ENCODE measurements at places on chromosomes 4 and X. TPM values are rescaled to one million over a fixed set of nuclear protein-coding genes. Genes with fewer than 3 reads are reported as not detected.

The GLUD2 gene
- total RNA-seq: 1.7 TPM

The WDR45 gene
- total RNA-seq: 68.1 TPM

The TRIM60 gene
- not detected for total RNA-seq

The TMPRSS11F gene
- not detected for total RNA-seq

The MMRN1 gene
- total RNA-seq: 34.1 TPM

The GUCY2F gene
- total RNA-seq: not detected

DNA sequence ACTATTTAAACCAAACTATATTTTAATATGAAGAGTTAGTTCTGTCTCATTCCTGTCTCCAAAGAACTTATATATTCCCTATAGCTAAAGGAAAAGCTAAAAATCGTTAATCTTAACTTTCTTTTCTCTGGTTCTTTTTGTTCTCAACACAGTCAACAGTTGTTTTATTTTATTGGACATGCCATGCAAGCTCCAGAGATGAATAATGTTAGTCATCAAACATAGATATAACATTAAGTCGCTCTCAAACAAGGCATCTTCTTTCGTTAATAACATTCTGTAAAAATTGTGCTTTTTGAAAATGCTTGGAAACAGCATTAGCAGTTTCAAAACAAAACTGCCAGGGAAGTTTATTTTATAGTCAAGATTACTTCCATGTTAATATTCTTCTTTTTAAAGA, 117.9 kb upstream of the GPM6A start:
- no peaks in the 10 kb centered on the region for H3K36me3 ChIP-seq
- no peak overlapping the region for H3K27ac ChIP-seq
- DNase-seq: no peak
- H3K4me1 ChIP-seq: peaks cover 36% of the 10 kb centered on the region
- H3K4me3 ChIP-seq: no peak overlapping the region

GRCh38 chr4:105483840-105484239, 10.0 kb upstream of the PPA2 start:
- no peak for DNase-seq
- no peaks in the 10 kb centered on the region for H3K27me3 ChIP-seq
- H3K4me1 ChIP-seq: no peaks in the 10 kb centered on the region
- H3K36me3 ChIP-seq: no peaks in the 10 kb centered on the region
- no peak overlapping the region for H3K27ac ChIP-seq

DNA sequence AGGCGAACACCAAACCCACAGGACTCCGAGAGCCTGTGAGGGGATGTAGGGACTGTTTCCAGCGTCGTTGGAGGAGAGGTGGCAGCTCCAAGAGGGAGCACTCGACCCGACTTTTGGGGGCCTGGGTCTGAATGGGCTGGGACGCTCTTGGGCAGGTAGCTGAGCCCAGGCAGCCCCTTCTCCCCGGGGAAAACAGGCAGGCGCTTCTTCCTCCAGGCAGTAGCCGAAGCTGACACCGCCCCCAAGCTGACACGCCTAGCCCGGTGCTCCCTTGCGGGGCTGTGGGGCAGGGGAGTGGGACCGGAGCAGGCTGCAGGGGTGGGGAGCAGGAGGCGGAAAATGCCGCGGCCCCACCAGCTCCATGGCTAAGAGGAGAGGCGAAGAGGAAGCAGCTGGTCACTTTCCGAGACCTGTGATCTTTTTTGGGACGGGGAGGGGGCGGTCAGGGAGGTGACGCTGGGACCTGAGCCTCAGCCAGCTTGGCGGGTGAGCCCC, 4.2 kb downstream of the NKX1-1 start:
- peaks cover 45% of the 10 kb centered on the region for H3K4me1 ChIP-seq
- H3K4me3 ChIP-seq: no peak overlapping the region
- no peaks in the 10 kb centered on the region for H3K27me3 ChIP-seq

DNA sequence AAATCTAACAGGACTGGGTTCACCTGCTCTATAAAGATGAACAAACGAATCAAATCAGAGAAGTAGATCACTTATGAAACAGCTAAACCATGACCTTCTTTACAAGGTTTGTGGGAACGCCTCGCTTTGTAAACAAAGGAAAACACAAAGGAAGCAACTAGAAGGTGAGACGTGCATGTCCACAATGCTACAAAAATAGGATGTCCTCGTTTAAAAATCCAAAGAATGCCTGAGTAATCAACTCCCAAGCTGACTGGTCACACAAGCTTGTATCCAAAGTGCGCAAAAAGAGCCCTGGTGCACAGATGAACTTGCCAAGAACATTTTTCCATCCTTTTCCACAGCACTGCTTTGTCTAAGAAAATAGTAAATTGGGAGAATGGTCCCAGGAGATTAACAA, 6.3 kb upstream of the SH3KBP1 start:
- H3K4me3 ChIP-seq: no peak overlapping the region
- no peak overlapping the region for H3K27ac ChIP-seq

GRCh38 chrX:111445485-111445884, 33.5 kb upstream of the DCX start:
- H3K27ac ChIP-seq: no peak overlapping the region
- no peaks in the 10 kb centered on the region for H3K36me3 ChIP-seq
- no peaks in the 10 kb centered on the region for H3K27me3 ChIP-seq

- no peak overlapping the region for H3K4me3 ChIP-seq
- no peaks in the 10 kb centered on the region for H3K27me3 ChIP-seq
- H3K36me3 ChIP-seq: no peaks in the 10 kb centered on the region
- H3K4me1 ChIP-seq: no peaks in the 10 kb centered on the region
- H3K27ac ChIP-seq: no peak overlapping the region
Measured at GRCh38 chr4:10703766-10704429, 19.3 kb upstream of the CLNK start.

DNA sequence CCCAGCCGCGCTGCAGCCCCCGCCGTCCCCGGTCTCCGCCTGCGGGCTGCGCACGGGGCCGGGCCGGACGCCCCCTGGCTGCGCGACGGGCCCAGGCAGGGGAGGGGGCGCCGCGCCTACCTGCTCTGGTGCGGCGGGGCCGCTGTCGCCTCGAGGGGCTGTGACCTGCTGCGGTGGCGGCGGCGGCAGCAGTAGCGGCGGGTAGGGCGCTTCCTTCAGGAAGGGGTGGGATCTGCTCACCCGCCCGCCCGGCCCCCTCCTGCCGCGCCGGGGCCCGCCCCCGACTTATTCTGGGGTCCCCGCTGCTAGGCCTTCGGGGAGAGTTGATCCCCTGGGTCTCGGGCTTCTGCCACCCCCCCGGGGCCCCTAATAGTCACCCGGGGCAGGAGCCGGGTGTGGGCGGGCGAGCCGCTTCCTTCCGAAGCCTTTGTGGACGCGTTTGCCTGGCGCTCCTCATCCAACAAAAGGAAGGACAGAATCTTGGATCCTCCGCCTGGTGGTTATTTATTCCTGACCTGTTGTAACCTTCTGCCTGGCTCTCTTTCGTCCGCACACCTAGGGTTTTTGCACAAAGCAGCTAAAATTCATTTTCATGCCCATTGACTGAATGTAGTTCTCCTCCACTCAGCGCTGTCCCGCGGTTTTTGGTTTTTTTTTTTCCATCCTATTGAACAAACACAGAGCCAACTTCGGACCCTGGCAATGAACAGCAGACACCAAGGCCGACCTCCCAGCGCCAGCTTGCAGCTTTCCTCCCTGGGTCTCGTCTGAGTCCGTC, at the start of gene TMEM150C:
Gene TMEM150C, minus strand, starts transcription at position 203 of the 778 bp plus-strand sequence. CDS start 57,331 bp downstream, outside the sequence.
- peak within 1 kb of the TSS; percentile 73 for H3K4me3 ChIP-seq
- DNase-seq: peak; percentile 92
- H3K27me3 ChIP-seq: peaks cover 19% of the 10 kb centered on the region
- peaks cover 3% of the 10 kb centered on the region for H3K4me1 ChIP-seq
- H3K36me3 ChIP-seq: no peaks in the 10 kb centered on the region
- peak within 1 kb of the TSS; percentile 27 for H3K27ac ChIP-seq

GRCh38 chr4:80033581-80033980, 39.4 kb downstream of the ANTXR2 start:
- peaks cover 67% of the 10 kb centered on the region for H3K4me1 ChIP-seq
- no peak overlapping the region for H3K4me3 ChIP-seq
- DNase-seq: no peak
- no peaks in the 10 kb centered on the region for H3K27me3 ChIP-seq
- peak overlapping the region; percentile 2 for H3K27ac ChIP-seq
- peaks cover 12% of the 10 kb centered on the region for H3K36me3 ChIP-seq

GRCh38 chr4:46878641-46879040, 30.4 kb downstream of the COX7B2 start:
- no peak overlapping the region for H3K4me3 ChIP-seq
- no peak overlapping the region for H3K27ac ChIP-seq
- DNase-seq: no peak
- no peaks in the 10 kb centered on the region for H3K4me1 ChIP-seq
- H3K36me3 ChIP-seq: no peaks in the 10 kb centered on the region

All from esophagus muscularis mucosa (tissue), 4 donors.